LoVo (cell line): ENCODE measurements at places on chromosomes 3 and 15.
A peak's percentile ranks its signal among the peaks of the same experiment; 100 is the strongest.

DNA sequence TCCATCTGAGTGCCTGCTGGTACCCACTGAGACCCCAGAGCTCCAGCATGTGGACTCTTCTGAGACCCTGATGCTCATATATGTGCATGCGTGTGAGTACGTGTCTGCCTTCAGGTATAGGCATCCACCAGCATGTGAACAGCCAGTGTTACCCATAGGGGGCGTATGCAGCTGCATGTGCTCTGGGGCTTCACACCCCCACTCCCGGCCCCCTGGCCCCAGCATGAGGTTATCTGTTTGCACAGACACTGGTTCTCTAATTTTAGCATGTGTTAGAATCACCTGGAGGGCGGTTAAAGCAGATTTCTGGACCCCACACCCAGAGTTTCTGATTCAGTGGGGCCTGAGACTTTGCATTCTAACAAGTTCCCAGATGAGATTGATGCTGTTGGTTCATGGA, 824 bp upstream of the CILP start:
- no peak for DNase-seq

DNA sequence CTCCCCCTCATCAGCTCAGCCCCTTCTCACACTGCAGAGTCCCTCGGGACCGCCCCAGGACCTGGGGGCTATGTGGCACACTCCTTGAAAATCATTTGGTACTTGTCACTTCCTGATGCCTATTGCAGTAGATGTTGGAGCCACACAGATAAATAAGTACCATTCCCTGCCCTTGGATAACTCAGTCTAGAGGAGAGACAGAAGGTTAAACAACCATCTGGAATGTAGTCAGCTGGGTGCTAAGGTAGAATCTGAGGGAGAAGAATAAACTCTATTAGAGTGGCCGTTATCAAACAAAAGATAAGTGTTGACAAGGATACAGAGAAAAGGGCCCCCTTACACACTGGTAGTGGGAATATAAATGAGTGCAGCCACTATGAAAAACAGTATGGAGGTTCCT, 112.3 kb upstream of the NR2E3 start:
- no peak for DNase-seq

DNA sequence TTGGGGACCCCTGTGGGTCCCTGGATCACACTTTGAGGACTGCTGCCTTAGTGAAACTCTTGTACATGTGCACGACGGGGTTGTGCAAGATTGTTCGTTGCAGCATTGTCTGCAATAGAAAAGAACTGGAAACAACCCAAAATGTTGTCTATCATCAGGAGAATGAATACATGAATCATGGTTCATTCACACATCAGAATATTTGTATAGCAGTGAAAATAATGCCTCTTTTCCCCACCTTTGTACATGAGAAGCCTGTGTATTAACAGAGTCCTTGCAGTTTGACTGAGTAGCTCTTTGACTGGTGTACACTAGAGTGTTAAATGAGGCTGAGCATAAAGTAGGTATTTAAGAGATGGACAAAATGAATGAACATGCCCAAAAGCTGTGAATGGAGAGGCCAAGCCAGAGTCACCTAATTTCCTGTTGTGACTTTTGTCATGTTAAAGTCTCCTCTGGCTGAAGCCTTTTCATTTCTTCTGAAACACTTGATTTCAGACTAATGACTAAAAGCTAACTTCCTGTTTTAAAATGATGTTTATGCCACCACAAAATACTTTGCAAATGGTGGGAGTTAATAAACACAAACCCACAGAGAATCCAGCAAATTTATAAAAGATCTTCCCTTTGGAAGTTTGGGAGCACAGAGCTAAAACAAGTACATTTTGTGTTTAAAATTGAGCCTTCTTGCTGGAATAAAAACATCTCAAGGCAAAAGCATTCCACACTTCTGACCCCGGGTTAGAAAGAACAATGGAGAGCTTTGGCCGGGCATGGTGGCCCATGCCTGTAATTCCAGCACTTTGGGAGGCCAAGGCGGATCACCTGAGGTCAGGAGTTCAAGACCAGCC, 20.6 kb upstream of the USP3 start:
- DNase-seq = no peak

DNA sequence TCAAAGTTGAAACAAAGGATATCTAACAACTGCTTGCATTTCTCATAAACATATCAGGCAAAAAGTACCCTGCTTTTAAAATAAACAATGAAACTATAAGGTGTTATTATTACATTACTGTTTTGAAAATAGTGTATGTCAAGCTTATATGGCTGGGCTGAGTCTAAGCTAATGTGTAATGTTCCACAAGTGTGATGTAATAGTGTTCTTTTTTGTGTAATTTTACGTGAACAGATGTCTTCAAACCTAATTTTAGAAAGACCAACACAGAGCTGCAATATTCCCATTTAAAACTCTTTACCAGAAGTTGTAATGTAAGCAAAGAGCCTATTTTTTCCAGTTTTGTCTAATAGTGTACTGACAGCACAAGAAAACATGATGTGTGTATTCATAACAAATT, 34.0 kb downstream of the MINDY2 start:
- no peak for DNase-seq

GRCh38 chr3:66609660-66610561, 109.1 kb upstream of the LRIG1 start:
- DNase-seq = no peak

DNA sequence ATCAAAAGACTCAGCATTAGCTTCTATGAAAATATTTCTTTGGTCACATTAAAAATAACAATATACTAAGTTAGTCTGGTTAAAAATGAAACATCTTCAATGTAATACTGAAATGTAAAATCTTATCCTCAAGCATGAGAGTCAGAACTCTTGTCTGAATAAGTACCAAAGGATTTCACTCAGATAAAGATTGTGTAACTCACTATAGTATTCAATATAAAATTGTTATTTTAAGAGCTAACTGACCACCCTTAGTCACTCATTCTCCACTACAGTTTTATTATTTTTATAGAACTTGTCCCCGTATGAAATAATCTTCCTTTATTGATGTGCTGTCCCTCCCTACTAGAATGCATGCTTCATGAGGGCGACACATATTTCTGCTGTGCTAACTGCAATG, 426.3 kb downstream of the MECOM start:
- no peak for DNase-seq

- no peak for DNase-seq
Measured at GRCh38 chr3:124431331-124431994, 298.8 kb upstream of the UMPS start.

DNA sequence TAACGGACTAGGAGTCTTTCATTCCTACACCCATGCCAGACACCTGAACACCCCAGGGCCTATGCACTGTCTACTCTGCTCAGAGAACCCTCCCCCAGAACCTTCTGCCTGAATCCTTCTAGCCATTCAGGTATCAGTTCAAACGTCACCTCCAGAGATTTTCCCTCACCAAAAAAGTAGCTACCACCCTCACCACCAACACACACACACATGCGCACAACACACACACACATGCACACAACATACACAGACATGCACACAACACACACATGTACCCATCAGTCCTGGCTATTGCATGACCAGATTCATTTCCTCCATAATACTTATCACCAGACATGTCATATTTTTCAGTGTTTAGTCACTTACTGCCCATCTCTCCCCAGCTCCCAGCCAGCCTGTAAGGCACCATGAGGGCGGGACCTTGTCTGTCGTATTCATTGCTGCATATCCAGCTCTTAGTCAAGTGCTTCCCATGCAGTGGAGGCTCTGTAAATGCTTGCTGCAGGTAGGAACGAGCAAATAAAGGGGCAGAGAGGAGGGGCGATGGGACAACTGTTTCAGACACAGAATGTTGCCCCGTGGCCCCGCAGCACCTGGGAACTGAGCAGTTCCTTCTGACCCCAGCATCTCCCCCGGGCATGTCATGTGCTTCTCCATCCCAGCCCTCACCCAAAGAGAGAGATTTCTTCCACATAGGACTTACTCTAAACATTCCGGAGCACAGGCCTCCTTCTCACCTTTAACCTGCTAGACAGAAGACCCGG, 29.2 kb downstream of the XXYLT1 start:
- no peak for DNase-seq

DNA sequence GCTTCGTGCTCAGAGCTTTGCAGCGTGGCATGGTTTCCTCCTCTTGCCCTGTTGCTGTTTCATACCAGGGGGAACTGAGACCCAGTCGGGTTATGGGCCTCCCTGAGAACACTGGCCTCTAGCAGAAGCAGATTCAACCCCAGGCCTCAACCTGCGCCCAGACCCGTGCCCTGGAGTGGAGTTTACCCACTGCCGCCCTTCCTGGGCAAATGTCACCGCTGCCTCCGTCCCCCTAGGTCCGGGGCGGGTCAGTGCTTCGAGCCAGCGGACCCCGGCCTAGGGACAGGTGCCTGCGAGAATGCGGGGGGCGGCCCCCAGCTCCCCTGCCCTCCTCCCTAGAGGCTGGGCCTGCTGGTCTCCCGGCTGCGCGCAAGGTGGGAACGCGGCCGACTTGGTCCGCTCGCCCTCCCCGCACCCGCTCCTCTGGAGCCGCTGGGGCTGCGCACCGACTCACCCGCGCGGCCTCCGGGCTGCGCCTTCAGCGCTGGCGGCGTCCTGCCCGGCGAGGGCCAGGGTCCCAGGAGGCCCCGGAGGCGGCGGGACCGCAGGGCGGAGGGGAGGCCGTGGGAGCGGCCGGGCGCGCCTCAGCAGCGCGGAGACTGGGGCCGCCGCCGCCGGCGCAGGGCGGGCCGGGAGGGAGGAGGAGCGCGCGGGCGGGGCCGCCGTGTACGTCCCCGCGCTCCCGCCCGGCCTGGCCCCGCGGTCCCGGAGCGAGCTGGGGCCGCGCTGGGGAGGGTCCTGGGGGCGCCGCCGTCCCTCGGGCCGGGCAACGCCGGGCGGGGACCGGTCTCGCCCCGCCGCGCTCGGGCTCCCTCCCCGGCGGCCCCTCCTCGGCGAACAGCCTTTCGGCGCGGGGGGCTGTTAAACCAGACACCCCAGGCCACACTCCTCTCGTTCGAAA, at the start of gene PIGZ:
Gene PIGZ (minus strand): TSS at position 601 of the 901 bp plus-strand sequence. CDS start 16,802 bp downstream, outside the sequence.
- DNase-seq = peak; percentile 54

DNA sequence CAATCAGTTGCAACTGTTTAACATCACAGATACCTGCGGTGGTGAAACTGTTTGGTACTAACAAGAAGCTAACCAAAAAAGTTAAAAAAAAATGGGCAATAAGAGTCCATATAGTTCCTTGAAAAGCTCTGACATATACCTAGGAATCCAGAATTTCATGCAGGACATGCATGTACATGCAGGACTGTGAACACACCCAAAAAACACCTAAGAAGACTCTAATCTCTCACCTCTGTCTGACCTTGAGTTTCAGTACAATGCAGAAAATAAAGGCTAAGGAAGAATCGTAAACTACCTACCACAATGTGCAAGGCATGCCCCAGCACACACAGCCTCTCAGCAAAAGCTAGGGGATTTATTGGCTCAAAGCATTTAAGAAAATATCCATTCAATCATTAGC, 110.7 kb upstream of the GOLGA8J start:
- DNase-seq = no peak

DNA sequence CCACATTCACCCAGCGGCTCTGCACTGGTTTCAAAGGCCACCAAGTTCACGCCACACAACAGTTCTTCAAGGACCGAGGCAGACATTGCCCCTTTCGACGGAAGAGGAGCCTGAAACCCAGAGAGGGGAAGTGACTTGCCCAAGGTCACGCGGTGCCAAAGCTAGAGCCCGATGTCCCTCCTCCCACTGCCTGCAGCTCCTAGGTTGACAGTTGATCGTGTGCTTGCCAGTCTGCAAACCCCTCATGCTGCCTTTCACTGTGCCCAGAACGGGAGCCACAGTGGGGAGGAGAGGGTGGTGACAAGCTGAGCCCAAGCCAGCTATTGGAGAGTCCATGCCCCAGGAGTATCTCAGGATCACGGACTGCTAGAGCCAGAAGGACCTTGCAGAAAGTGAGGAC, 230.9 kb downstream of the XXYLT1 start:
- no peak for DNase-seq

- DNase-seq = no peak
Measured at GRCh38 chr3:99504258-99504657, 134.1 kb upstream of the COL8A1 start.

DNA sequence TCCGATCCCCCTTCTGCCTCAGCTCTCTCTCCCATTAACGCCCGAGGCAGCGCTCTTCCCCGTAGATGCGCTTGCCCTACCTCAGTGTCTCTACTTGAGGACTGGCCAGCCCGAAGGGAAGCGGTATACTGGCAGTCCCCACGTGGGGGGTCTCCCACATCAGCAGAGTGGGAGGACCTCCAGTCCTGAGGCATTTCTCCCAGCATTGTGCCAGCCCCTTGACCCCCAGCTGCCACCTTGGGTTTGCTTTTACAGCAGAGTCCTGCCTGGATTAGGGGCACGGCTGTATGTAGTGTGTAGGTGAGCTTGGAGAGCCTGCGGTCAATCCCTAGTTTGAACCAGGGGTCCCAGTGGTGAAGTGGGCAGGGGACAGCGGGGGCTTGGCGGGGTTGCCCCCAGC, 767 bp downstream of the SEMA3F start:
- no peak for DNase-seq

GRCh38 chr15:62622775-62623174, 419.8 kb upstream of the TPM1 start:
- no peak for DNase-seq

DNA sequence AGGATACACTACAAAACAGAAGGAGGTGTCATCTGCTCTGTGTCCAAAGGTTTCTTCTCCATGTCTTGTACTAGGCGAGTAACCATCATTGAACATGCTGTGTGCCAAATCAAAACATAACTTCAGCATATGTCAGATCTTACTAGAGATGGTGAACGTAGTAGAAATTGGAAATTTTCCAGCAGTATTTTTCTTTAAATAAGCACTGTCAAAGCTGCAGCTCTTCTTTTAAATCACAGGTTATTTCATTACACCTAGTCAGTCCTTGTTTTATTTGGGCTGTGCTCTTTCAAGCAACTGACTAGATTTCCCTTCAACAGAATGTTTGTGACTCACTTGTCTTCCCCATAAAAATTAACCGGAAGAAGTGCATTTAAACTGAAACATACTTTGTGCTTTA, 46.5 kb downstream of the MSL2 start:
- DNase-seq = peak; percentile 22

DNA sequence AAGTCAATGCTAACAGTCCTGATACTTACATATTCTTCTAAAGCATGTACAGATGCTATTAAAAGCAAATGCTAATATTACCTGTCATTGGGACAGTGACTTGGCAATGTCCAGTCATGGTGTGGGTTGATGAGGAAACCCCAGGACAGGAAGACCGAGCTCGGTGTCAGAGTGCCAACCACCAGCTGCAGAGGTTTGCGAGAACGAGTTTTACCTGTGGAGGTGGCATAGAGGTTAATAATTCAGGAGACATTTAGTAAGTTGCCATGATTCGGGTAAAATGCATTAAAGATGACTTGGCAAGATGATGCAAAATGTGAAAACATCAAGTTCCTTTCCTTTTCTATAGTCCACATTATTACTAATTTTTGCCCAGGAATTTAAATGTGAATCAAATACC, 94.5 kb downstream of the ABI3BP start:
- no peak for DNase-seq

DNA sequence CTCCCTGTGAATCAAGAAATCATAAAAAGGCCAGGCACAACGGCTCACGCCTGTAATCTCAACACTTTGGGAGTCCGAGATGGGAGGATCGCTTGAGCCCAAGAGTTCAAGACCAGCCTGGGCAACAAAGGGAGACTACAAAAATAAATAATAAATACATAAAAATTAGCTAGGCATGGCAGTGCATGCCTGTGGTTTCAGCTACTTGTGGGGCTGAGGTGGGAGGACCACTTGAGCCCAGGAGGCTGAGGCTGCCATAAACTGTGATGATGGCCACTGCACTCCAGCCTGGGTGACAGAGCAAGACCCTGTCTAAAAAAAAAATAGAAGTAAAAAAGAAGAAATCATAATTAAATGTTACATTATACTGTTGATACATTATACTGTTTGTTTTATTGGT, 28.0 kb upstream of the DCUN1D1 start:
- DNase-seq = no peak

GRCh38 chr3:103499967-103500366, 1065.2 kb downstream of the ZPLD1 start:
- no peak for DNase-seq
